Cardiac fibroblast (primary cell): ENCODE measurements at places on chromosomes 5 and 9.
A peak's percentile ranks its signal among the peaks of the same experiment; 100 is the strongest.

DNA sequence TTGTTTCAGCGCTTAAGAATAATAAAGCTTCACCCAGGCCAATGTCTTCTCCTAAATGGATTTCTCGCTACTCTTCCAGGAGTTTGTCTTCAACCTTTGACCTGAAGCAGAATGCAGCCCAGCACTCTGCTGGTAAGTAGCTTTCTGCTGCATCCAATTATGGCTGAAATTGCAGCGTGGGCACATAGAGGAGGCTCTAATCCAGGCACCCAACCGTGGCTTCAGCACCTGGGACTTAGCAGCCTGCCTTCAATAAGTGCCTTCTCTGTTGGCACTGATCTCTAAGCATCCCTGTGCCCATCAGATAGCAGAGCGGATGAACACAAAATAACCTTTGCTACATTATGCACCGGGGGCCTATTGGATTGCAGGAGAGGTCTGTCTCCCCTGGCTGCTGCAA is 105.2 kb downstream of the TRIM32 start:
- DNase-seq: no peak

DNA sequence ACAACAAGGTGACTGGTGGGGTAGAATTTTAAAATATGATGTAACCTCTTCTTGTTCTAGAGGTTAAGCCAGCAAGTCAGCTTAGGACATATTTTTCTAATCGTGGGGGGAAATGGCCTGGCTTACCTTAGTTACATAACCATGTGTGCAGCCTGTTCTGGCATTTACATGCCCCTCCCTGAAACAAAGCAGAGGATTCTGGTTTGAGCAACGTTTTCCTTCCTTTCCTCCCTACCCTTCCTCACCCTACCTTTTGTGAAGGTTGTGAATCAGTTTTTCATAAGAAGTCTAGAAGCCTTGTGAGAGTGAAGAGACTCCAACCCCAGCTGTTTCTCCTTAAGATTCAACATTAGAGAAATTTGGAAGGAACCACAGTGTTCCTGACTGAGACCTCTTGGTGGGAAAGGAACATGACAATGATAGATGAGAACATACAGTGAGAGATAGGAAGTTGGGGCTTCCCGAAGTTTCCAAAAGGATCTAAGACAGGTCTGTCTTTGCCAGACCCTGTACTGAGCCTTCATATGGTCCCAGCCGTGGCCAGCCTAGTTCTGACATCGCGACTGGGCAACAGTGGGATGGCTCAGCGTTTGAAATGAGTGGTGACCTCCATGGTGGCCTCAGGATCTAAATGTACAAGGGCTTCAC is 365.2 kb downstream of the SPATA31D1 start:
- DNase-seq: peak; percentile 7

GRCh38 chr9:90441814-90442213 is 200.8 kb downstream of the DIRAS2 start:
- no peak for DNase-seq

DNA sequence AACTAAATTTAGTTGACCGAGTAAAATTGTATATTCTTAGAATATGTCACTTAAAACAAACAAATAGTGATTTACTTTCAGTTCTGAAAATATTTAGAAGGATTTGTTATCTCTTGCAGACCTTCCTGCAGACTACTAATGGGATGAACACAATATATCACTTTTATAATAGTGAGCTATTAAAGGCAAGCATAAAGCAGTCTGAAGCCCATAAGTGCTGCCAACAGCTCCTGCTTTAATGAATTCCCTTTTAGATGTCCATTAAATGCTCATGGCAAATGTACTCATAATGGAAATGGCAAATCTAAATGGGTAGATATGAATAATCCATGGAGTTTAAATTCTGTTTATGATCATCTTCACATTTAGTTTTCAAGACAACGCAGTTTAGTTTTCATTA is 170.2 kb downstream of the RANBP17 start:
- DNase-seq: no peak

DNA sequence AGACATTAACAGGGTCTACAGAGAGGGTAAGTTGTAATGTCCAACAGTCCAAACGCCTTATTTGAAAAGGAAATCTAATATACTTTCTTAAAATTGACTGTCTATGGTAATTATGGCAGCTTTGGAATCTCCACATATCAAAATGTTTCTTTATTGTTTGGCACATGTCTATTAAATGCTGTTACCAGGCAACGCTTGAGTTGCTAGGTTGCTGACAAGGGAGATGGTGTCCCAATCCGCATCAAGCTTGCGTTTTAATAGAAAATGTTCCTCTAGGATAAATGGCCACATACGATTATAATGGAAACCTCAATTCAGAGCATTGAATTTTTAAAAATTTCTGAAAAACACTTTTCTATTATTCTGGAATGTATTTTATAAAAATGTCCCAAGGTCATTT is 9.2 kb downstream of the ANXA1 start:
- DNase-seq: no peak

- DNase-seq: no peak
Measured at GRCh38 chr5:56479126-56479525, 246.0 kb upstream of the ANKRD55 start.

- no peak for DNase-seq
Measured at GRCh38 chr5:9641806-9642355, 11.7 kb upstream of the TAS2R1 start.

DNA sequence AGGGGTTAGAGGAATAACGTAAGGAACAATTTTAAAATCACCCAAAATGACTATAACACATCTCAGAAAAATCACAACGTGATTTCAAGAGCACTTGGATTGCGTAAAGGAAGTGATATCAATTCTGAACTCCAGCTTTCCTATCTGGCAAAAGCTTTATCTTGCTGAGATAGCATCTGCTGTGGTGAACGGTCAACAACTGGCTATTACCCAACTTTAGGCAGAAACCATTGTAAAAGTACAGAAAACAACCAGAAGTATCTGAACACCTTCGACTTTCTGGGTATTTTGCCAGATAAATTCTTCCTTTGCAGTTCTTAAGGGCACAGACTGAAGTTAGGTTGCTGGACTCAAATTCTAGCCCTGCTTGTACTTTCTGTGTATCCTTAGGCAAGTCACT is 9.2 kb downstream of the ABLIM3 start:
- DNase-seq: peak; percentile 85

DNA sequence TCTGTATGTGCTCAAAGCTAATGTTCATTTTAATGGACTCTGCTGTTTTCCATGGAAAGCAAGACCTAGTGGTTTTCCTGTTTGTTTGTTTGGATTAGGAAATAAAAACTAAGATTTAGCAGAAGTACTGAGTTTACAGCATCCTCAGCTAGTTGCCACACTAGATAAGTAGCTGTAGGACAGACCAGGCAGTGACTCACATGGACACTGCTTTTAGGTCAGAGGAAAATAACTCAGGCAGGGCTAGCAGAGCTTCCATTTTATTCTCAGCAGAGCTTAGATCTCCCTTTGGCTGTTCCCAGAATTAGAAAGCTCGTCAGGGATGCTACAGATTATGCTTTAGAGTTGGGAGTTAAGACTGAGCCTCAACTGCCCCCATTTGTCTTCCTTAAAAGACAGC is 204.4 kb downstream of the SH3GL2 start:
- DNase-seq: peak; percentile 6

DNA sequence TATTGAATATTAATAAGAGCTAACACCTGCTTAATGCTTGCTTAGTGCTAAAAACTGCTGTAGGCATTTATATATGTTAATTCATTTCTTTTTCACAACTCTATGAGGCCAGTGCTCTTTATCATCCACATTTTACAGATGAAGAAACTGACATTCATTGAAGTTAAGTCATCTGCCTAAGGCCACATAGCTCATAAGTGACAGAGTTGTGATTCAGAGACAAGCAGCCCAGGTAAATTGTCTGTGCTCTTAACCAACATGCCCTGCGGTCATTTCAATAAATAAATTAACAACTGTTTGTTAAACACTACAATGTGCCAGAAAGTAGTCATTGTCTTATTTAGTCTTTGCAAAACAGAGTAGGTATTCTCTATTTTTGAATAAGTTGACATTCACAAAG is 1354.4 kb upstream of the C9orf72 start:
- DNase-seq: no peak

DNA sequence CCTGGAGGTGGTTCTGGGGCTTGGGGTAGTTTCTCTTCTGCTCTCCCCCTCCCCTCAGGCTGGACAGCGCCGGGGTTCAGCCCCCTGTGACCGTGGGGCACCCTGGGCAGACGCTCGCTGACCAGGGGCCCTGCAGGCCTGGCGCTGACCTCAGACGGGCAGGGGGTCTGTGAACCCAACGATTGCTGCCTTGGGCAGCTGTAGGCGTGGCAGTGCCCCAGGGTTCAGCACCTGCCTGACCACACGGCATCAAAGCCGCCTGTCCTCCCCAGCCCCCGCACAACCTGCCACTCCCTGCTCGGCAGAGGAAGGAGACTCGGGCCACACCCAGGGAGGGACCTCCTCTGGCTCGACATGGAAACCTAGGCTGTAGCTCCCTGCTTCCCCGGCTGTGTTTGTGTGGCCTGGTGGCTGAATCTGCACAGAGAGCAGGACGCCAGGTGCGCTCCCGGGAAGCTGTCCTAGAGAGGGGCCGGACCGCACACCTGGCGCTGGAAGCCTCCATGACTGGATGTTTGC is 12.2 kb downstream of the LCN12 start:
- no peak for DNase-seq

DNA sequence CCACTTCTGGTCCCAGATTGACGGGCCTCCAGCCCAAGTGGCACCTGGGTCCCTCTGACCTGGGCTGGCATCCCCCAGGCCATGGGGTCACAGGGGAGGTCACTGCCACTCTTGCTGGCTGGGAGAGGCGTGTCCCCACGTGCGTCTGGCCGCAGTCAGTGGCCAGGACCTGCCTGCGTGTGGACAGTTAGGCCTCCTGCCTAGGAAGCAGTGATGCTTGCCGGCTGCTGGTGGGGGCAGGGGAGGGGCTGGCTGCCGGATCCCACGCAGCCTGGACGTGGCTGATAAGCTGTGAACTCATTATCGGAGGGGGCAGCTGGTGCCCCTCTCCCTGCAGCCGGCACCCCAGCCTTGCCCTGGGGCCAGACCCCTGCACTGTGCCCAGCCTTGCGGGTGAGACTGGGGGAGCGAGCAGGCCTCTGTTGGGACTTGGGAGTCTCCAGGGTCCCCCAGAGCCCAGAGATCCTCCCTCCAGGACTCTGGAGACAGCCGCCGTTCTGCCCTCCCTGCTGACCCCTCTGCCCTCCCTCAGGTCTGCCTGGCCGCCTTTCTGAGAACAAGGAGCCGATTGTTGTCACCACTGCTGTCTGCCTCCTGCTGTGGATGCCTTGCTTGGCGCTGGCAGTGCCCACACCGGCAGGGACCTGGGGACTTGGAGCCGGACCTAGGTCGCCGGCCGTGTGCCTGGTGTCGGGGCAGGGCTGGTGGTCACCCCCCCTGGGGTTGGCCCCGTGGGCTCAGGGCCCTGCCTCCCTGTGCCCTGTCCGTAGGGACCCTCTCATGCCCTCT is 12.3 kb downstream of the RXRA start:
- DNase-seq: no peak

GRCh38 chr9:81394881-81395675 is 294.3 kb downstream of the TLE1 start:
- DNase-seq: peak; percentile 55

- DNase-seq: no peak
Measured at GRCh38 chr9:121305269-121305994, 37.5 kb downstream of the GSN start.

DNA sequence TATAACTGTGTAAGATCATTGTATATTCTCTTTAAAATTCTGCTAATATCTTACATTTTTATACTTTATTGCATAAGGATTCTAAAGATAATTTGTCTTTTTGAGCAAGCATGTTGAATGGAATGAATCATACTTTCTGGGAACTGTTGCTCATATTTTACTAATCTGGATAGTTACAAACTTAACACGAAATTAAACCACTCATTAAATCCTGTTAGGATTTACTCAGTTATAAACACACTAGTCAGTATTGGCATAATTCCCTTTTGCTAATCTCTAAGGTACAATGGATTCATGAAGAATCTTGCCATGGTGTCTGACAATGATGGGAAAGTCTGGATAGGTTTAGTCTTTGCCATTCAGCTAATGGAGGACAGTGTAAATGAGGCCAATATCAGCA is 338.1 kb upstream of the SMC2 start:
- DNase-seq: peak; percentile 25

GRCh38 chr5:62982348-62982747 is 403.7 kb downstream of the LRRC70 start:
- no peak for DNase-seq

DNA sequence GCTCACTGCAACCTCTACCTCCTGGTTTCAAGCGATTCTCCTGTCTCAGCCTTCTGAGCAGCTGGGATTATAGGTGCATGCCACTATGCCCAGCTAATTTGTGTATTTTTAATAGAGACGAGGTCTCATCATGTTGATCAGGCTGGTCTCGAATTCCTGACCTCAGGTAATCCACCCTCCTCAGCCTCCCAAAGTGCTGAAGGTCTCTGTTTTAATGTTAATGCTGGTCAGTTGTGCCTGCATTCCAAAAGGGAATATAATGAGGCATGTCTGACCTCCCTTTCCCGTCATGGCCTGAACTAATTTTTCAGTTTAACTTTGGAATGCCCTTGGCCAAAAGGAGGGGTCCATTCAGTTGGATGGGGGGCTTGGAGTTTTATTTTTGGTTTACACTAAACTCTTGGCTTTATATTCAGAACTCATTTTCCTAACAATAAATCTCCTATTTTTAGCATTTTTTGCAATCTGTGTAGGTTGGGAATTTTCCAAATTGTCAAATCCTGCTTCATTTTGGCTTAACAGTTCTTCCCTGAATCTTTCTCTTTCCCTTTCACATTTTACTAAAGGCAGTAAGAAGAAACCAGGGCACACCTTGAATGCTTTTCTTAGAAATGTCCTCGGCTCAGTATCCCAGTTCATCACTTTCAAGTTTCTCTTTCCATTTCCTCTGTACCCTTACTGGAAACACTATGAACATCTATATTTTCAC is 1175.5 kb downstream of the MAT2B start:
- DNase-seq: no peak

GRCh38 chr5:123047706-123048105 is 11.2 kb upstream of the PPIC start:
- DNase-seq: peak; percentile 3

- DNase-seq: no peak
Measured at GRCh38 chr5:61704289-61704688, 372.2 kb downstream of the ZSWIM6 start.

DNA sequence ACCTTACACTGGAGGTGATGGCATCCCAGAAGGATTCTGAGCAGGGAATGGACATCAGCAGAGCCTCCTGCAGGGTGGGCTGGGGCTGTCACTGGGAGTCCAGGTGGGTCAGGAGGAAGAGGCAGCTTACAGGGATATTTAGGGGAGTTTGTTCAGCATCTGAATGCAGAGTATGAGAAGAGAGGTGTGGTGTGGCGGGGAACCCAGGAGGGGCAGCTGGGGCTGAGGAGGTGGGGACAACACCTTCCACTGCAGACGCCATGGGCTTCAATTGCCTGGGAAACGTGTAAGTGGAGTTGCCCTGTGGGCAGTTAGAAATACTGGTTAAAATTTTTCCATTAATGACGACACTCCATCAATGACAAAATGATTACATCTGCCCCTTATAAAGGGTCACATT is 33.5 kb downstream of the S1PR3 start:
- no peak for DNase-seq

- DNase-seq: no peak
Measured at GRCh38 chr5:2399096-2399495, 352.4 kb downstream of the IRX2 start.
